ENCODE measurements at places on chromosomes 2 and 18.

DNA sequence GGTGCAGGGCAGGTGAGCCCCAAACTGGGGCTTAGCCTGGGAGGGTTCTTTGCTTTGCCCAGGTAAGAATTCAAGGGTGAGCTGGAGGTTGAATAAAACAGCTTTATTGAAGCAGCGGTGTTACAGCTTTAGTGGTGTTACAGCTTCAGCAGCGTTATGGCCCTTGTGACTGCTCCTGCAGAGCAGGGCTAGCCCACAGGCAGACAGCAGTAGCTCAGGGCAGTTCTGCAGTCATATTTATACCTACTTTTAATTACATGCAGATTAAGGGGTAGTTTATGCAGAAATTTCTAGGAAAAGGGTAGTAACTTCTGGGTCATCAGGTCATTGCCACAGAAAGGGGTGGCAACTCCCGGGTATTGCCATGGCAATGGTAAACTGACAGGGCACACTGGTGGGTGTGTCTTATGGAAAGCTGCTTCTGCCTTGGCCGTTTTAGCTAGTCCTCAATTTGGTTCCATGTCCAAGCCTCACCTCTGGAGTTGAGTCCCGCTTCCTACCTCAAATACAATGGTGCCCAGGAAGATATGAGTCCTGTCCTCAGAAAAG, 78.2 kb downstream of the THNSL2 start:
- DNase-seq = no peak

DNA sequence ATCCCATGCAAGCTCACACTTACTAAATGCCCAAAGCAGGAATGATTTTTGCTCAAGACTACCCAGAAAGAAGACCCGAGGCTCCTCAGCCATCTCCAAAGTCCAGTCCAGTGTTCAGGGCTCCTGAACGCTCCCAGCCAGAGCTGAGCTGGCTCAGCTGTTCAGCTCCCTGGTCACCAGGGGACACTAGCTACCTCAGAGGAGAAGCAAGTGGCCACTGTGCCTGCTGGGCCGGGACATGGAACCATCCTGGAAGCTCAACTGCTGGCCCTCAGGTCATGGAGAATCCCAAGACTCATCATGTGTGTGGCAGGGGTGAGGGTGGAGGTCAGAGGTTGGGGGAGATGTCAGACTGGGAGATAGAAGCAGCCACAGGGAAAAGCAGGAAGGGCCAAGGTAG, 89.0 kb downstream of the GALNT14 start:
- DNase-seq = no peak

- no peak for DNase-seq
Measured at GRCh38 chr2:10721396-10722251, at the start of gene ATP6V1C2. Gene ATP6V1C2 (plus strand): TSS chr2:10721630. CDS start chr2:10722850, 1,220 bp downstream.

GRCh38 chr18:37565977-37566478, 430 bp upstream of the CELF4 start:
- no peak for DNase-seq

DNA sequence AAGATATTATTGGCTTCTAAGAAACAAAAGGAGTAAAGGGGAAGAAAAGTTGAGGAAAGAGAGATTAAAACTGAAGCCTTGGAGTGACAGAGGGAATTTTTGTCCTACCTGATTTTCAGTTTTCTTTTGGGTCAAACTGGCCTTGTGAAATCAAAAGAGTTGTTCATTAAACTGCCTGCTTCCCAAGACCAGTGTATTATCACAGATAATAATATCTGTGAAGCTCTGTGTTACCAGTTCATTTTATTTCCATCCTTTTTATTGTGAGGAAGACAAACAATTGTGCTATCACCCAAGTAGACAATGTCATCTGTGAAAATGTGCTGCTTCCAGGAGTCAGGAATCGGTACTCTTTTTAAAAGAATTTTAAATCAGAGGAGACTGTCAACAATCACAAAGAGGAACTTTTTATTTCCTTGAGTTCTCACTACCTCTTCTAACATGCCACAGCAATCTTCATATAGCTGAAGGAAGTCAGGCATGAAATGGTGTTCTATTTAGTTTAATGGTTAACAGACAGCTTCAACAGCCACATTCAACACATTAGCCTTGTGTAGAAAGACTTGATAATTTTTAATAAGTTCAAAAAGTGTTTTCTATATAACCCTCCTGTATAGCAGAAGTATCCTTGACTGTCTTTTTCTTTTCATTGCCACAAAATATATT, 554.8 kb downstream of the PIK3C3 start:
- DNase-seq = no peak

DNA sequence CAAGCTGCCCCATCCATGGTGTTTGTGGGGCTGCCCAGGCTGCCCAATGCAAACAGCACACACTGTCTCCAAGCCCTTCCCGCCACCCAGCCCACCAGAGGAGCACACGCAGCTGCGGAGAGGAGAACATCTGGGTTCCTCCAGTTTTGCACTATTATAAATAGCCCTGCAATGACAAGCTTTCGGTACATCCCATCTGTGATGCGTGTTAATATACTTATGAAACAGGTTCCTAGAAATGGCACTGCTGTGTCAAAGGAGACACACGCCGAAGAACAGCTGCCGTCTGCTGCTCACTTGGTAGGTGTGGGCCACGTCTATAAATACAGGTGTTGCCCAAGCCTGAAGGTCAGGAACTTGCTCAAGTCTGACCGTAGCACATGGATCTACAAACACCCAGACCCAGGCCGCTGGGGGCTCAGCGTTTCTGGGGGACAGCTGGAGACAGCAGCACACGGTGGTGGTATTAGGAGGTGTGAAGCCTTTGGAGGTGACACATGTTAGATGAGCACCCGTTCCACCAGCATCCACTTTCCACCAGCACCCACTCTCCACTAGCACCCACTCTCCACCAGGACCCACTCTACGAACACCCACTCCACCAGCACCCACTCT, 34.3 kb downstream of the PXDN start:
- DNase-seq = no peak

- DNase-seq = no peak
Measured at GRCh38 chr2:121161272-121161671, 123.7 kb downstream of the TFCP2L1 start.

GRCh38 chr2:45554073-45554741, 56.9 kb downstream of the SRBD1 start:
- no peak for DNase-seq

DNA sequence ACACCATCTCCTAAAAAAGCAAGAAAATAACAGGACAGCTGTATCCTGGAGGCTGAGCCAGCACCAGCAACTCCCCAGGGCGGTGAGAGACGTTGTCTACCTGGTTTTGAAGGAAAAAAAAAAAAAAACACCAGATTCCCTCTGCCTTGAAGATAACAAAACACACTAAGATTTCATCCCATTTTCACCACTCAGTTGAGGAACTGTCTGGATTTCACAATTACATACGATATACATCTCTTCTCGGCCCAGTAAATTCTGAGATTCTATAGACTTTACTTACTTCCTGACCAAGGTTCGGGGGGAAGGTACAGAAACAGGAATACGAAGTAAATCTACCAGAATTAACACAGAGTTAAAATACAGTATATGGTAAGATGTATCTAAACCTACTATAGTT, 8.5 kb downstream of the ZNF516 start:
- DNase-seq = no peak

DNA sequence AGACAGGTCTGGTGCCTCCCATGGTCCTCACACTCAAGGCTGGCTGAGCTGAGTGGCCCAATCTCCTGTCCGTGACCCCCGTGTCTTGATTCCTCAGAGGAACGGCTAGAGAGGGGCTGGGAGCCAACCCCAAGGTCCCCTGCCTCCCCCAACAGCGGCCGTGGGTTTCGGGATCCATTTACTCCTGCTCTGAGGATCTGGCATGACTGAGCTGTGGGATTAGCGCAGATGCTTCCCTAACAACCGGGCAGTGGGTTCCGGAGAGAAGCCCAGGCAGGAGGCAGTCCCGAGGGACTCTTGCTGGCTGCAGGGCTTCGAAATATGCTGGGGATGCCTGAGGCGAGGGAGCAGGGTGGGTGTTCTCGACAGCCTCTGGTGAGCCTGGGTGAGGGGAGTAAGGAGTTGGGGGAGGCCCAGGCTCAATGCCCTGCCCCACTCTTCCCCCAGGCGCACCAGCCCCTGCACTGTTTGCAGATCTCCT, 18.9 kb downstream of the GPR35 start:
- DNase-seq = no peak

DNA sequence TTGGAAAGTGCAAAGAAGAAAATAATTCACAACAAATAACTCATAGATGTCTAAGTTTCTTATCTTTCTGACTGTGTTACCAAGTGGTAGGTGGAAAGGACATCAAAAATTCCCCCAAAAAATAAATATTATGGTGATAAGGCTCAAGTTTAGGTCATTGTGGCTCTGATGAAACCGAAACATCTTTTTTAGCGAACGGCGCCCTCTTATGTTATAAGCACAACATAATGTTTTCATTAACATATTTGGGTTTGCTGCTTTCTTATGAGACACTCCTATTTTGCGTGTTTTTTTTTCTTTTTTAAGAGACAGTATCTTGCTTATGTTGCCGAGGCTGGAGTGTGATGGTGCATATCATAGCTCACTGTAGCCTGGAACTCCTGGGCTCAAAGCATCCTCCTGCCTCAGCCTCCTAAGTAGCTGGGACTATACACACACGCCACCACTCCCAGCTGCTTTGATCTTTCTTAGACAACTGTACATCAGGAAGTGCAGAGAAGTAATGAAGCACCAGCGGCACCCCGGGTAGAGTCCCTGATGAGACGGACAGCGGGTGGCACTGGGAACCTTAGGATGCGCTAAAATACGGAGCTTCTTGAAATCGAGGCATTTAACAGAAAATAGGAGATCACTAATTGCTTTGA, 38.5 kb upstream of the SLC35G4 start:
- DNase-seq = no peak

GRCh38 chr2:117086943-117087250, 727.6 kb upstream of the DDX18 start:
- no peak for DNase-seq

DNA sequence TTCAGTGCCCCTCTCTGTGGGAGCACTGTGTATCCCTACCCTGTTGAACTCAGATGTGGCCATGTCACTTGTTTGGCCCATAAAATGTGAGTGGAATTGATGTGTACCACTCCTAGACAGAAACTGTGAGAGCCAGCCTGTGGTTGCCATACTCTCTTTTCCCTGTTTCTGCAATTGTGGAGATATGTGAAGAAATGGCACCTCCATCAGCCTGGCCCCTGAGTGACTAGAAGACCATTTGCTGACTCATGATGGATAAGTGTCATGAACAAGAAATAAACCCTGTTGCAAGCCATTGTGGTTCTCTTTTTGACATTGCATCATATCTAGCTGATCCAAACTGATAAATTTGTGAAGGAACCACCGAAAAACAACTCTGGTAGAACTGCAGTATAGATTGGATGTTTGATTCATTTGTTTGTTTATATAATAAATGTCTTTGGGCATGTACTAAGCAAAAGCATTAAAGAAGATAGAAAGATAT, 214.5 kb upstream of the FBXO11 start:
- DNase-seq = no peak

- no peak for DNase-seq
Measured at GRCh38 chr2:97961534-97961933, 34.2 kb downstream of the TMEM131 start.

DNA sequence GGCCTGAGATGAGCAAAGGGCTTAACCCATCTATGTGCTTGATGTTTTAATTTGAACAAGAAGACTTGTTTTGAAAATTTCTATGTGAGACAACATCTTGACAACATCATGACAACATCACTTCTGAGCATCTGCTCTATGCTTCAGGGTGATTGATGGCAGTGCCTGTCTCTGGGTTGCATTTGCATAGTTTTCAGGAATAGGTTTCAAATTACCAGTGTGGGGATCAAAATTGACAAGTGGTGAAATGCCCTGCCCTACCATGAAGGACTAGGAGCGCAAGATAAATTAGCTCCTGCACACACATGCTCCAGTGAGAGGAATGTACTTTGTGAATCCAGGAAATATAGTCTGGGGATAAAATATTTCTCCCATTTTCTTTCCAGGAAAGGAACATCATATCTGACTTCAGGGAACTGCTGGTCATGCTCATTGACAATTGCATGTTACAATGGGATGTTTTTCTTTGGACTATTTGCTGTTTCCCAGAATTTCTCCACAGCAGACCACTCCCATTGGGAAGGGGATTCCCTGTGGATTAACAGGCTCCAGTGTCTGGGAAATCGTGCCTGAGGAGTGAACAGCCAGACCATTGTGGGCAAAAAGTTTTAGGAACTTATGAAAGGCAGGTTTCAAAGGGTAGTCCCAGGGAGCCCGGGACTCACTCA, 45.3 kb upstream of the IL1R2 start:
- DNase-seq = no peak

- no peak for DNase-seq
Measured at GRCh38 chr18:36264283-36264682, 33.2 kb upstream of the FHOD3 start.

DNA sequence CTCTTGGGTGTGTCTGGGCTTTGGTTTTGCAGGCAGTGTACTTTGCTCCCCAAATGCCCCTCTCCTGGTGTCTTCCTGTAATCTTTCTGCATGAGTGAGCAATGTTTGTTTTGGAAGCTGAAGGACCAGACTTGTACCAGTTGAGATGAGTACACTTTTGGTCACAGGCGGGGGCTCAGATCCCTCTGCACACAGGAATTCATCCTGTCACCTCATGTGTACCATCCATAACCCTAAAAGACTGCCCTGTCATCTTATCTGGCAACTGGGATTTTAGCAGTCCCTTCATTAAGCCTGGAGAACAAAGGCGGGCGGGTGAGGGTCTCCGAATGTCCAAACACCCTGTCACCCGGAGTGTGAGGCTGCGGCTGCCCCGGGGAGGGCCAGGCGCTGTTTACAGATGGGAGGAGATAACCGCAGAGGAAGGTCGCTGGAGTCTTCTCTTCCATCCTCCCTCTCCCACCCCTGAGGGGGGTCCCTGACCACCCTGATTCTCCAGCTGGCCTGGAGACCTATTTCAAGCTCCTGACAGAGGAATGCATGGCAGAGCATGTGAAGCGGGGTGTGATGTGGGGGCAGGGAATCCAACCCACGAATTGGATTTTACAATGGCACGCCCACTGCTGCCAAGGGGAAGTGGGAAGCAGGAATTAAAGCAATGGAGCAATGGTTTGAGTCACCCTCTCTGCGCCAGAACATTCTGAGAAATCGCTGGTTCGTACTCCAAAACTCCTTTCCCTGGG, 158.2 kb upstream of the MYCN start:
- no peak for DNase-seq

GRCh38 chr2:108594982-108595464, 60.8 kb downstream of the LIMS1 start:
- DNase-seq = no peak

DNA sequence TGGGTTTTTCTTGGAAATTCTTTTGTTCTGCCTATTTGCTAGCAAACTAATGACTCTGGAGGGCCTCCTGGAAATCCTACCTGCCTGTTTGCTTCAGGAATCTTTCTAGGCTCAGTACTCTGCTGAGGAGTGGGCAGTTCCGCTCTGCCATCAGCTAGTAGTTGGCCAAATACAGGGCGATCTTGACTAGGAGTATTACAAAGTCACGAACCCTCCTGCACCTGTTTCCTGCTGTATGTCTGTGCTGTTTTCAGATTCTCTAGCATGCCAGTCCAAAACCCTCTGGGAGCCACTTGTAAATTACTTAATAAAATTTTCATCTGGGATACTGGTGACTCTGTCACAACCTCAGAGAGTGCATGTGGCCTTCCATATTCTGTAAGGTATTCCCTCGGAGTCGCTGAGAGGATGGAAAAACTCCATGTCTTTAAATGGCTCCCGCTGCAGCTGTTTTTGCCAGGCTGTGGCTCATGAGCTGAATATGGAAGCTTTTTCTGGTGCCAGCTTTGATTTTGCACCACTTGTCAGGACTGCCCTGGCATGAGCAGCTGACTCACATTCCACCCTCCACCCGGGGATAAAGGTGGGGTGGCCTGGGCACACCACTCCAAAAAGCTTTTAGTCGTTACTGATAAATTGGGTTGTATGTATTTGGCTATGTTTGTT, 123.0 kb downstream of the RTN4 start:
- no peak for DNase-seq

- DNase-seq = no peak
Measured at GRCh38 chr18:35880788-35881455, 91.6 kb upstream of the RMP24 start.
